ENCODE measurements at places on chromosomes 16 and 17. TPM values are rescaled to one million over a fixed set of nuclear protein-coding genes. Genes with fewer than 3 reads are reported as not detected.

The ABCC12 gene
- not detected for total RNA-seq

The GPR139 gene
- total RNA-seq = not detected

The SLC52A1 gene
- total RNA-seq = 0.47 TPM

DNA sequence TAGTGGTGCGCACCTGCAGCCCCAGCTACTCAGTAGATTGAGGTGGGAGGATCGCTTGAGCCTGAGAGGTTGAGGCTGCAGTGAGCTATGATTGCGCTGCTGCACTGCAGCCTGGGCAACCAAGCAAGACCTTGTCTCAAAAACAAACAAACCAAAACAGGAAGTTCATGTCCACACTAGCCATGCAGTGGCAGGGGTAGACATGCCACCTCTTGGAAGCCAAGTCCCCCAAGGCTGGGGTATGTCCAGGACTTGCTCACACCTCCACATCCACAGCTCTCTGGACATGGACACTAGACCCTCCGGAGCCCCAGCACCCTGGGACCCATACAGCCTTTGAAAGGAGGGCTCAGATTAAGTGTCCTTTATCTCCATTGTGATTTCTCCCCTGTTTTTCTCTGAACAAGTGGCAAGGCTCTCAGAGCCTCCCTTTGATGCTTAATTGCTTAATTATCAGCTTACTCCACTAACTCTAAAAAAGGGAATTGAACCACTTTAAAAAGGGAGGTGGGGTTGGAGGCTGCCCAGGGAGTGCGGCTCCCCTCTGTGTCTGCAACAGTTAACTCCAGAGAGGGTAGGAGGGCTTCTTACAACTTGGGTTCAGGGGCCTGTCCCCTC lies 424.6 kb upstream of the C16orf82 start:
- no peak for DNase-seq

DNA sequence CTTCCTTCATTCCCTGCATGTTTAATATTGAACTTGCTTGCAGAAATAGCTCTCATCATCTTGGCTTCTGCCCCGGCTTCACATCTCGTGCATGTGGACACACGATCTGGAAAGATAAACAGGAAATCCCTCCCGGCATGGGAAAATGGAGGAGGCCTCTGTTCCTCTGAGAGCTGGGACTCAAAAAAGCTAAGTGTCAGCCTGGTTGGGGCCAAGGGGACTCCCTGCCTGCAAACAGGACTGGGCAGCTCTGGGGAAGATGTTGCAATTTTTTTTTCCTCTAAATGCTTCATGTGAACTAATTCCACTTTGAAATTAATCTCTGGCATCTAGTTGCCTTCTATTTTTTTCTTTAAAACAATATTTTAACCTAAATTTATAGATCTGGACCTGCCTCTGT lies 24.8 kb downstream of the ITPRIPL2 start:
- DNase-seq = peak; percentile 57

- DNase-seq = no peak
Measured at GRCh38 chr16:85220964-85221731, 108.9 kb upstream of the CIBAR2 start.

DNA sequence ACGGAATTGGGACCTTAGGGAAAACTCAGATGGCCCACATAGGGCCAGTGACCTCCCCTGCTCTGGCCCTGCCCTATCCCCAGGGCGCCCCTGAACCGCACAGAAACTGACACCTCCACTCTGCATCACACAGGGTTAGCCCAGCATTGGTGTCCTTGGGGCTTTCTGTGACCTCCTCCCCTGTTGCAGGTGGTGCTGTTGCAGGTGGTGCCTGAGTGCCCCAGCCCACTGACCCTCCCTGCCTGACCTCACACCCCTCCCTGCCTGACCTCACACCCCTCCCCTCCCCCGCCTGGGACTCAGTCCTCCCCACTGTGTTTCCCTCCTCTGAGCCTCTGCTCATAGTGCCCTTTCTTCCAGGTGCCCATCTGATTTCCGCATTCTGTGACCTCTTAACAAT lies 21.4 kb downstream of the TNFRSF13B start:
- DNase-seq = no peak

DNA sequence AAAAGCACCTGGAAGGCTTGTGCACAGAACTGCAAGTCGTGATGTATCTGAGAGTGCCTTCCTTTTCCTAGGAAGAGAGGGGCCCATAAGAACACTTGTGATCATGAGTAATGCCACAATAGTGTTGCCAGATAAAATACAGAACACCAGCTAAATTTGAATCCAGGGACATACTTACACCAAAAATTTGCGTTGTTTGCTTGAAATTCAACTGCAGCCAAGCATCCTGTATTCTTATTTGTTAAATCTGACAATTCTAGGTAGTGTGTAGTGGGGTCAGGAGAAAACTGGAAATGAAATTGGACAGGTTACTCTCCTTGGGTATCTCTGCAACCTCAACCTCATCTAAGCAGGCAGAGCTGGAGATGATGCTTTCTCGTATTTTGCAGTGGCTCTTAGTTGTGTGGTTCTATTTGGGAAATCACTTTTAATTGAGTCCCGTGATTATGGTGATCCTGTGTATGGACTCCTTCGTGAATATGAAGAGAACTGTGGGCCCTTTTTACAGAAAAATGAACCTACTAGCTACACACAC lies 12.0 kb downstream of the SLC35B1 start:
- no peak for DNase-seq

DNA sequence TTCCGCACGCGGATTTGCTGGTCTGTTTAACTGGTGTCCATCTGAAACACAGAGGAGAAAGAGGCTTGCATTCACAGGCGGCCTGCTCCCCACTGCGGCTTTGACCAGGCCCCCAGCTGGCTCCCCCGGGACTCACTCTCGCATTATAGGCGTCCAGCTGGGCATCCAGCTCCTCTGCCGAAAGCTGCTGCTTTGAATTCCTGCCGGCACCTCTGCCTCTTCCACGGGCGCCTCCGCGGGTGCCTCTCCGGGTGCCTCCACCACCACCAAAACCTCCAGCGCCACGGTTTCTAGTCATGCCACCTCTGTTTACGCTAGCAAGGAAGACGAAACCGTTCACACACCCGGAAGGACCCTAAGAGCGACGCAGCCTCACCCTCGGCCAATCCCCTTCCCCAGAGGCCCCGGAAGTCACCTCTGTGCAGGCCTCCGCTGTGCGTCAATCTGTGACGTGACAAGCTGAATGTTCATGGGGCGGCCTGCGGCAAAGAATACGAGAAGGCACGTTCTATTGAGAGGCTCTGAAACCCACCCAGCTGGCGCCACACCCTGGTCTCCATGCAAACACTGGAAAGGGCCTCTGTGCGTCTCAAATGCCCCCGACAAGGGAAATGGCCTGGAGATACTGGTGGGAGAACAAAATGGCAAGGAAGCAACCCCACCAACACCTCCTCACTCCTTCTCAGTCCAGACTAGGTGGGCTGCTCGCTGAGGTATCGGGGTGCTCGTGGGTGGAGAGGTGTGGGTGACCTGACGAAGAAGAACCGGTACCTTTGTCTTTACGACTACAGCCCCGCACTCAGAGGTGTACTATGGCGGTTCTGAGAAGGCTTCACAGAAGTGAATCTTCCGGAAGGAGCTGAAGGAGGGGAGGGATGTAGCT lies 3.0 kb downstream of the ALYREF start:
- no peak for DNase-seq

DNA sequence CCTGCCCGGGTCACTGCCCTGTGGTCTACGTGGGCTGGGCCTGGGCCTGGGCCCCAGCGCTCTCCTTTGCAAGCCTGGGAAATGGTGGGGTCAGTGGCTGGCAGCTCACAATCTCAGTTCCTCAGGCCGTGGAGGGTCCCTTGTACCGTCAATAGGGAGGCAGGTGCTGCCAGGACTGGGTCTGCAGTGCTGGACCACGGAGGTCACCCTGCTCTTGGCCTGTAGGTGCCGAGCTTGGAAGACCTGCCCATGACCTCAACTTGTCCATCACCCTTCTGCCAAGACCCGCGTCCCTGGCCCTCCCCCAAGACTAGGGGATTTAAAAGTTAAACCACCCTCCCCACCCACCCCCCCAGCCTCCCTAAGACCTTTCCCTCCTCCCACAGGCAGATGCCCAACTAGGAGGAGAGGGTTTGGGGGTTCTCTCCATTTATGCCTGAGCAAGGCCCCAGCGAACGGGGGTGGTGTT lies 2.5 kb downstream of the TBX2 start:
- no peak for DNase-seq

DNA sequence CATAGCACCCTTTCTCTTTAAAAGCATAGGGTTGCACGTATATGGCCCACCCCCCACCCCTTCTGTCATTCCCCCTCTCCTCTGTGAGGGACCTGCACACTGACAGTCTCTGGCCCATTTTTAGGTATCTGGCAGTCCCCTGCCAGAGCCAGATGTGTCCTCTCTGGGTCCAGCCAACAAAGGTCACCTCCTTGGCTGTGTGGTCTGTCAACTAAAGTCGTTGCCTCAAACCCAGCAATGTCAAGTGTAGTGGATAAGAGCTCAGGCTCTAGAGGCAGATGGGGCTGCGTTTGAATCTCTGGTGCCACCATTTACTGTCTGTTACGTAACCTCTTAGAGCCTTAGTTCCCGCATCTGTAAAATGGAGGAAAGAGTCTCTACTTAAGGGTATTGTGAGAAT lies 211.5 kb downstream of the MSI2 start:
- no peak for DNase-seq

DNA sequence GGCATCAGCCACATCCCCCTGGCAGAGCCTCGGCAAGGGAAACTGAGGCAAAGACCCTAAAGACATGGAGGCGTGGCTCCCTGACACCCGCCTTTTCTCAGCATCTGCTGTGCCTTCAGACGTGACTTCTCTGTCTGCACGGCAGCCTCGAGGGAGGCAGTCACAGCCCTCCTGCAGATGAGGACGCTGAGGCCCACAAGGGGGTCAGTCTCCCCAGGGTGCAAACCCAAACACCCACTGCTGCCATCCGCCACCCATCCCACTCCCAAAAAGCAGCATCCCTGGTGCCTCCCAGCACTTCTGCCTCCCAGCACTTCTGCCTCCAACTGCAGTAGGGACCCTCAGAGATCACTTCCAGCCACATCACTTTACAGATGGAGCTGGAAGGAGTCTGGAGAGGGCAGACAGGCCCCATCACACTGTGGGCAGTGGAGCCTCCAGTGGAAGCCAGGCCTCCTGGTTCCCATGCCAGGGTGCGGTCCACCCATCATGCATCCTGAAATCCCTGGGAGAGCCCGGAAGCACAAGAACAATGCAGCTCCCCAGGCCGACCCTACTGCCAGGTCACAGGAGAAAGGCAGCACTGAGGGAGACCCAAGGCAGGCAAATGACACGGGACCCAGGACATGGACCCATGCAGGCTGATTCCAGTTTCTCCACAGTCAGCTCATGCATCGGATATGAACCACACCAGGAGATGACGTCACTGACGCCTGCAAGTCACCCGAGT lies 23.8 kb downstream of the KDM8 start:
- DNase-seq = no peak

DNA sequence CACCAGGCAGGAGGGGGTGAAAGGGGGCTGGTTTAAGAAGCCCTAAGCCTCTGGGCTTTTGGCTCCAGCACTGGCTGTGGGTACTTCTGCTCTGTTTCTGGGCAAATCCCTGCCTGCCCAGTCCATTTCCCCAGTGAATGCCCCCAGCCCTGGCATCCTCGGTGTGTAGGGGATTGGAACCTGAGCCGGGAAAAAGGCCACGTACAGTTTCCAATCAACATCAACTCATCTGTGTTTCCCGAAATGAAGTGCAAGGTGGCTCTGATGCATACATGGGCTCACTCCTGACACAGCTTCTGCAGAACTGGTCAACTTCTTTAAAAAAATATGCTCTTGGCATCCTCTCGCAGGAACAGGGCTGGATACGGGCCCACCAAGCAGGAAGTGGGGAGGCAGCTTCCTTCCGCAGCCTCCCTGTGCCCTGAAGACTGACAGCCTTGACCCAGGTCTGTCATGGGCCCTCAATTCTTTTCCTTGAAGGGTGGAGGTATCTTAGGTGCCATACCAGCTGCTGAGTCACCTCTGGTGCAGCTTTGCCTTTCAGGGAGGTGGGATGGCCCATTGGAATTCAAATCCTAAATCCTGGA lies 73.3 kb downstream of the N4BP1 start:
- DNase-seq = peak; percentile 10

- DNase-seq = no peak
Measured at GRCh38 chr17:3727041-3727440, 3.3 kb downstream of the HASPIN start.

DNA sequence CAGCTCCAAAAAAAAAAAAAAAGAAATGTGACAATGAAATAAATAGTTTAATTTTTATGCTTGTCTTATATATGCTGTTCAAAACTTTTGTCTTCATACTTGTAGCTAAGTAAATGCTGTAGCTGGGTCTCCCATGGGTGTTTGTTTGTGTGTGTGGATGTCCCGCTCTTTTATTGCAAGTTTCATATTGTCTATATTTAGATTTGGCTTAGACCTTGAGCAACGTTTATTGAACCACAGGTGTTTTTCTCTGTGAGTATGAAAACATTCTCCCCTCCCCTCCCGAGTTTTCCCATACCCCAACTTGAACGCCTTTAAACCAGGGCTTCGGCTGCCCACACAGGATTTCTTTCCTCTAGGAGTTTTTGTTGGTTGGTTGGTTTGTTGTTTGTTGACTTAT lies 45.2 kb downstream of the MFSD11 start:
- DNase-seq = no peak

GRCh38 chr16:49589544-49590031 lies 216.0 kb downstream of the C16orf78 start:
- no peak for DNase-seq

DNA sequence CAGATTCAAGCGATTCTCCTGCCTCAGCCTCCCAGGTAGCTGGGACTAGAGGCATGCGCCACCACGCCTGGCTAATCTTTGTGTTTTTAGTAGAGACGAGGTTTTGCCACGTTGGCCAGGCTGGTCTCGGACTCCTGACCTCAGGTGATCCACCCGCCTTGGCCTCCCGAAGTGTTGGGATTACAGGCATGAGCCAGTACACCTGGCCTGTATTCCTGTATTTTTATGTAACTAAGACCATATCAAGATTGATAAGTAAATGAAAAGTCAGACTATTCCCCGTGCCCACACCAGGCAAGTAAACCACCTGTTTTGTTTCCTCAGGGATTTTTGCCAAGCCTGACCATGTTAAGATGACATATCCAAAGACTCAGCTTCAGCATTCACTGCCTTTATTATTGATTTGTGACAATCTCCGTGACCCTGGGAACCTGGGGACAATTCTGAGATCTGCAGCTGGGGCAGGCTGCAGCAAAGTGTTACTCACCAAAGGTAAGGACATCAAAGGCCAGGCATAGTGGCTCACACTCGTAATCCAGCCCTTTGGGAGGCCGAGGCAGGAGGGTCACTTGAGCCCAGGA lies 5.6 kb downstream of the MRM3 start:
- DNase-seq = no peak

GRCh38 chr16:24049113-24049512 lies 207.0 kb upstream of the CACNG3 start:
- no peak for DNase-seq
